ENCODE measurements at places on chromosomes 3 and 15. TPM values are rescaled to one million over a fixed set of nuclear protein-coding genes. Genes with fewer than 3 reads are reported as not detected.

The ZDHHC23 gene
- total RNA-seq: 0.74 TPM

The CACNA1D gene
- total RNA-seq: 0.85 TPM

DNA sequence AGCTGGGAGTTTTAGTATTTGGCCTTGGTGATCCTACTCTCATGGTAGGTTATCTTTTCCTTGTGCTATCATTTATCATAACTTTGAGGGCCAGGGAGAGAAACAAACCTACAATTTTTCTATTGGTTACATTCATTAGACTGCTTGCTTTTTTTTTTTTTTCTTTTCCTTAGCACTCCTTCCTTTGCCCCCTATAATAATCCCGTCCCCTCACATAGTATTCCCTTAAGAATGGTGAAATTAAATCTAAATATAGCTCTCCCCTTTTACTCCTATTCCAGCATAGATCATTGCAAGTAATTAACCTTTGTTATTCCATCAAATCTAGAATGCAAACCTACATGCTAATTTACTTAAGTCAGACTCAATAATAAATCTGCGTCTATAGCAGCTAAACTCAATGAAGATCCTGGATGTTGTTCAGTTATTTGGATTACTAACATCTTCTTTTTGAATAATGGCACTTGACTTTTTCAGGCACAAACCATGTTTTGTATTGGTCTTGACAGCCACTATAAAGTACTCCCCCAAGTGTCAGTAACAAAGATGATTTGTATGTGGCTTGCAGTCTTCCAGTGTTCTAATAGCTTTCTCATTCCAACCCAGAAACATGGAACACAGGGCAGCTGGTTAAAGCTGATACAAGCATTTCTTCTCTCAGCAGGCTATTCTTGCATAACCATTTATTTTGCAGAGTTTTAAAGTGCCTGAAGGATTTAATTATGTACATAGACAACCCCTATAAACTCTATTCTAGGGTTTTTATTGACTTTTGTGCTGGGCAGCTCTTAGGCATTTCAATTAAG is 420.6 kb downstream of the MECOM start:
- H3K27me3 ChIP-seq: no peaks in the 10 kb centered on the region
- peak overlapping the region; percentile 40 for H3K4me3 ChIP-seq
- no peaks in the 10 kb centered on the region for H3K36me3 ChIP-seq
- H3K4me1 ChIP-seq: peaks cover 67% of the 10 kb centered on the region

DNA sequence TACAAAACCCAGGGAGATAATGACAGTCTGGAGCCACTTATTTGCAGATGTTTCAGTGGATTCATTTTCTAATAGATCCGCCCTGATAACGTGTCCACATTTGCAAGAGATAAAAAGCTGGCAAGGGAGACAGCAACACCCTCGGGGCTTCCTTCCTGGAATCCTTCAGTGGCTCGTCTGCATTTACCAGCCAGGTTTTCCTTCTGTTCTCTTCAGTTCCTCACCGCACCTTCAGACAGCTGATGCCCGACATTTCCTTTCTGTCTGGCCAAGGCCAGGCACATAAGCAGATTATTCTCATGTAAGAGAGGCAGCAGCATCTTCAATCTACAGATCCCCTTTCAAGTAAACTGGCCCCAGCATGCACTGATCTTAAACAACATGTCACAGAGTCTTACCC is 56.2 kb upstream of the SPATA12 start:
- no peaks in the 10 kb centered on the region for H3K27me3 ChIP-seq
- H3K4me1 ChIP-seq: no peaks in the 10 kb centered on the region
- no peak overlapping the region for H3K27ac ChIP-seq
- H3K36me3 ChIP-seq: no peaks in the 10 kb centered on the region
- DNase-seq: no peak

GRCh38 chr3:114942773-114943172 is 204.3 kb downstream of the ZBTB20 start:
- DNase-seq: no peak
- H3K27me3 ChIP-seq: no peaks in the 10 kb centered on the region
- no peaks in the 10 kb centered on the region for H3K4me1 ChIP-seq
- no peaks in the 10 kb centered on the region for H3K36me3 ChIP-seq
- H3K27ac ChIP-seq: no peak overlapping the region

All from A673 (cell line).